ENCODE measurements at places on chromosomes 3 and 15. TPM values are rescaled to one million over a fixed set of nuclear protein-coding genes. Genes with fewer than 3 reads are reported as not detected.

MED12L gene
- 7.1 TPM for total RNA-seq

APOD gene
- 0.87 TPM for total RNA-seq

TM4SF18 gene
- total RNA-seq = not detected

PRSS50 gene
- not detected for total RNA-seq

ROPN1 gene
- not detected for total RNA-seq

TEX9 gene
- 0.44 TPM for total RNA-seq

CPNE9 gene
- not detected for total RNA-seq

CLDN18 gene
- total RNA-seq = not detected

- peak; percentile 8 for DNase-seq
These were observed 61.4 kb upstream of the KLF13 start for GRCh38 chr15:31265090-31265870.

GRCh38 chr3:16883057-16883722 lies 1.6 kb upstream of the PLCL2 start:
- DNase-seq = no peak

DNA sequence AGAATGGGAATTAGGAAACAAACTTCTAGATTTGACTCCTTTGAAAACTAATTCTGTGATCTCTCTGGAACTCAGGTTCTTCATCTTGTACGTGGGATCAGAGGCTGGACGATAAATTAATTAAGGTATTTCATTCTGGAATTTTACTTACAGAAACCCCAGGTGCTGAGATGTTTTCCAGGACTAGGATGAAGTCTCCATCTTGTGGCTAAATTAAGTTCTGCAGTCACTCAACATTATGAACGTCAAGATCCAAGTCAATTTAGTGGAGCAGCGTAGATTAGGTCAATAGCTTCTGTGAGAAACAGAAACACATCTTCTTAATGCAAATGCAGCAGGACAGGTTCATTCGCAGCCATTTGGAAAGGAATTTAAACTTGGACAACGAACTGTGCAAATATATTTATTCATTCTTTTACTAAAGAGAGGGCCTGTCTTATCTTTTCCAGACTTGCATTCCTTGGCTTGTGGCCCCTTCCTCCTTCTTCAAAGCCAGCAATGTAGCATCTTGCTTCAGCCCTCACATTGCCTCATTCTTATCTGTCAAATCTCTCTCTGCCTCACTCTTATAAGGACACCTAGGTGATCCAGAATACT lies 26.7 kb upstream of the TMC3 start:
- no peak for DNase-seq

DNA sequence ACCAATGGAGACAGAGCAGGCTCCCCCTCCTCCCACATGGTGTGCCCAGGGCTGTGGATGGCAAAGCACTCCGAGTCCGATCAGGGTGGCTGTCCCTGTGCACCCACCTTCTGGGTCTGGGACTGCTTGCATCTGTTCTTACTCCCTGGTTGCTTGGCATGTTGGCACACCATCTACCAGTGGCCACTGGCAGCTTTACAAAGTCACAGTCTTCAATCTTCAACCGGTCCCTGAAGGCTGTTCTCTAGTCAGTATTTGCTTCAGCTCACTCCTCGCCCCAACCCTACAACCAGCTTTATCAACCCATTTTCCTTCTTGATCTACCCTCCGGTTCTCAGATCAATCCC lies 14.8 kb downstream of the HOMER2 start:
- DNase-seq = no peak

DNA sequence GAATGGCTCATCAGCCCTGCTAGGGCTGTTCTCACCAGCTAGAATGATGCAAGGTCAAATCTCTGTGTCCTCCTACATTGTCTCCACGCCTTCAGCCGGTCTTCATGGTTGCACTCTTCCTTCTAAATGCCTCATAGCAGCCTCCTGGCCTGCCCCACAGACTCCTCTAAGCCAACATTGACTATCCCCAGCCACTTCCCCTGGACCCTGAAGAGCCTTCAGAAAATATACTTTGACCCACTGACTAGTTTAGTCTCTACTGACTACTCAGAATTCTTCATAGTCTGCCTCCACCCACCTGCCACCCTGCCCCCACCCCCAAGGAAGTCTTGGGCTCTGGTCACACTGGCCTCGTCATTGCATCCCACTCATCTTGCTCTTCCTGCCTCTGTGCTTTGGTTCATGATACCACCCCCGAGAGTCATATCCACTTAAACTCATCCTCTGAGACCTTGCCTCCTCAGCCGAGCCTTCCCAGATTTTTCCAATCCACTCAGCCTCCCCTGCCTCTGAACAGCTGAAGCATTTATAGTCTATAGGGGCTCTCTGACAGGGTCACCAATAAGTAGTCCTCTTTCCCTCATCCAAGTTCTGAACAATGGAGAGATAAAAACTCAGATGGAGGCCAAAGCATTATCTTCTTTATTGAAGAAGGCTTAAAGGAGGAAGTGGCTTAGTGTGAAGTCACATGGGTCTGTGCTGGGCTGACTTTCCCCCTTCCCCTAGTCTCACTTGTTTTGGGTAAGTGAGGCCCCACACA lies 9.5 kb upstream of the DOCK3 start:
- no peak for DNase-seq

DNA sequence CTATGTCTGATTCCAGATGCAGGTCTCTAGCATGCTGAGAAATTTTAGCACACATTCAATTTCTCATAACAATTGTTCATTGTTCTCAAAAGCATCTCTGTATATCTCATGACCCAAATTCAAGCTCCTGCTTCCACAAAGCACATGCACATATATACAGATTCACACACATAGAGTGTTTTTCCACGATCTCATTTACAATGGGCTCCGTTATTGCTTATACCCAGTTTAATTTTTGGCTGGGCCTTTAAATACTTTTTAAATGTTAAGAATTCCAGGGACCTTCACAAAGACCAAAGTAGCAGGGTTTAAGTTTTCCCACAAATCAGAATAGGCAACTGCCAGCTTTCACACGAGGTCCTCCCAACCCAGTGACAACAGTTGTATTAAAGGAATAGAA lies 333.5 kb upstream of the SEMA6D start:
- DNase-seq = no peak

GRCh38 chr3:160180581-160181216 lies 44.5 kb upstream of the C3orf80 start:
- DNase-seq = no peak

GRCh38 chr3:58482917-58483636 lies 8.8 kb upstream of the KCTD6 start:
- no peak for DNase-seq

DNA sequence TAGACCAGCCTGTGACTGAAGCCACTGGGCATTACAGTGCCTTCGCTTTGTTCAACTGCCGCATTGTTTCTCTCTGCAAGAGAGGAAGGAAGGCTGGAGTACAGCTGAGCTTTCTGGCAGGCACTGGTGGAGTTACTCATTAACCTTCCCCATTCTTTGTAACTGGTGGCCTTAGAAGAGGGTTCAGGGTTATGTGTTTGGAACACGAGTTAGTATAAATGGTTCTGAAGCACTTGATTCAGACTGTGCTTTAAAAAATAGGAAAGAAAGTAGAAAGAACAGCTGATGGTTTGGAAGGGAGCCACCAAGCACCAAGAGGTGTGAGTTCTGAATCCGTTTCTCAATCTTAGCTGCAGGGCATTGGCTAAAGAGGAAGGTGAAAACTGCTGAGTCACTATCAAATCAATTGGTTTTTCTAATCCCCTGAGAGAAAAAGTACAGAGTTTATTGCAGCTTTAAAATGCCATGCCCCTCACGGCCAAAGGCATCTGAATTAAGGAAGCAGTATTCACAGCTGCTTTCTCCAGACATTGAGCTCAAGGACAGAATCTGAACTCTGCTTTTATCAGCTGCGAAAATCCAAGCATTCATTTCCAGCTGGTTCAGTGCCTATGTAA lies 3.6 kb downstream of the HGD start:
- DNase-seq = no peak

GRCh38 chr15:36584511-36584910 lies 5.1 kb downstream of the CDIN1 start:
- no peak for DNase-seq

DNA sequence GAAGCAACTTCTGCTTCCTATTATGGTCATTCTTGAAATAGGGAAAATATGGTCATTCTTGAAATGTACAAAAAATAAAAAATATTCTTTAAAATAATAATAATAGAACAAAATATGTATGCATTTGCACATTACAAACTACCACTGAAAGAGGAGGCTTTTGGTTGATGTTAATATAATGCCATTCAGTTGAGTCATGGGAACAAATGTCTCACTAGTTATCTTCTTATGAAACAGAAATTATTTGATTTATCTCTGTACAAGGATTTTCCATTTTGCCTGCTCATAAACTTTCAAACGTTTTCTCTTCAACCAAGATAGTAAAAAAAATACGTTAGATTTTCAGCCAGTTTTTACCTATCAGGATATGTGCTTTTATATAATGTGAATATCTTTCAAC lies 1662.7 kb downstream of the OTOL1 start:
- no peak for DNase-seq

DNA sequence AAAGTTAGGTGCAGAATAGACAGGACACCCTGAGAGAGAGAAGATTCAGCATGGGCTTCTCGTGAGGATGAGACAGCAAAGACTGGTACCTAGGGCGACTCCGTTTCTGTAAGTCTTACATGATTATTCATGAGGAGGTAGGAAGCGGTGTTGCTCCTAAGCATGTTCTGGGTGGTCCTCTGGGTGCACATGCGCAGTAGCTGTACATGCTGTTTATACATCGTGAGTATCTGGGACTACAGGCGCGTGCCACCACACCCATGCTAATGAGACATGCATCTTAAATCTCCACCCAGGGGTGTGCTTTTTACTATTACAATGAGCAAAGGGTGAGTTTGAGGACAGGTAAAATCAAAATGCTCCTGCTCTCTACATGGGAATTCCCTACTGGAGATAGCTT lies 12.3 kb downstream of the ALPK3 start:
- DNase-seq = no peak
